ENCODE measurements at places on chromosomes 12 and 14. TPM values are rescaled to one million over a fixed set of nuclear protein-coding genes. Genes with fewer than 3 reads are reported as not detected.

Gene SLC25A3
- 800 TPM for total RNA-seq

Gene KRT5
- not detected for total RNA-seq

Gene FSCB
- 0.02 TPM for total RNA-seq

Gene TRPV4
- not detected for total RNA-seq

Gene KCNMB4
- 0.90 TPM for total RNA-seq

Gene CRIP1
- not detected for total RNA-seq

Gene KRT6C
- total RNA-seq = not detected

Gene ETFRF1
- total RNA-seq = 46.1 TPM

Gene TAS2R13
- total RNA-seq = 0.17 TPM

Gene EXOC5
- total RNA-seq = 26.9 TPM

Gene HCFC2
- 6.7 TPM for total RNA-seq

Gene RILPL1
- total RNA-seq = 10.8 TPM

Gene CLMN
- total RNA-seq = 3.7 TPM

Measured in H4 (cell line).